Cardiac septum (tissue), 1 donor: ENCODE measurements at places on chromosomes 6 and 20. TPM values are rescaled to one million over a fixed set of nuclear protein-coding genes. Genes with fewer than 3 reads are reported as not detected.

- no peak for DNase-seq
These were observed 5.4 kb upstream of the FOXF2 start for GRCh38 chr6:1383729-1384548.

NOTCH4 gene
- total RNA-seq = 31.2 TPM

DNA sequence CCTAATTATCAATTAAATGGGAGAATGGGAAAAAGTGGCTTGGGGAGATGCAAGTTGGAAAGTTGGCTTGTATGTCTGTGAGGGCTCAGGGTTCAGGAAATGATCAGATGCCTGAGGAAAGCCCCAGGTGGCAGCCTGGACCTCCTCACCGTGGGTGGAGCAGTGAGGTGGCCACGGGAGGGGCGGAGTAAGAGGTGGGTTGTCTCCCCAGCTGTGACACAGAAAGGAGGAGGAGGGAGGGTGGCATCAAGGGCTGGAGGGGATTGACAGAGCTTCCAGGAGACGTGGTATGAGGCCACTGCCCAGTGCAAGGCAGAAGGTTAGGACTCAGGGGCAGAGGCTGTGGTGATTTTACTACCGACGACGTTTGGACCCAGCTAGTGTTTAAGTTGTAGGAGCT, 672.2 kb downstream of the PRKN start:
- DNase-seq = no peak

- DNase-seq = no peak
These were observed 62.0 kb upstream of the HFE start for GRCh38 chr6:26025047-26025893.

- DNase-seq = no peak
These were observed 249.5 kb downstream of the ZFAND3 start for GRCh38 chr6:38068854-38069590.

- DNase-seq = no peak
These were observed at the start of gene RIMS1 for GRCh38 chr6:71886184-71887005. TSS of gene RIMS1 (plus strand) at chr6:71886550. CDS start at chr6:71887024, 474 bp downstream.

DNA sequence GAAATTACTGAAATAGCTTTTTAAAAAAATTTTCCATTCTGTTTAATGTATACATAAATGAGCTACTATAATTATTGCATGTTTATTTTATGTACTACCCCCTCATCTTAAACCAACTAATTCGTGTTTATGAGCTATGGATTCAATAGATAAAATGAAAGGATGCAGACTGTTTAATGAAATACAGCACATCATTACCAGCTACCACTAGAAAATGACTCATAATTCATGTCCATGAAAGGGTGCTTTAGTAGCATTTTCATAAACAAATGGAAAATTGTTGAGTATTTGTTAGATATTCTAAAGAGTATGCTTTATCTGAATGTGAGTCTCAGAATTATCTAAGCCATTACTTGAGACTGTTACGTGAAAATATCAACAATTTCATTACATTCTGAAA, 1590.1 kb downstream of the HACE1 start:
- no peak for DNase-seq

- no peak for DNase-seq
These were observed 72.7 kb downstream of the FOXO3 start for GRCh38 chr6:108633436-108633835.

DNA sequence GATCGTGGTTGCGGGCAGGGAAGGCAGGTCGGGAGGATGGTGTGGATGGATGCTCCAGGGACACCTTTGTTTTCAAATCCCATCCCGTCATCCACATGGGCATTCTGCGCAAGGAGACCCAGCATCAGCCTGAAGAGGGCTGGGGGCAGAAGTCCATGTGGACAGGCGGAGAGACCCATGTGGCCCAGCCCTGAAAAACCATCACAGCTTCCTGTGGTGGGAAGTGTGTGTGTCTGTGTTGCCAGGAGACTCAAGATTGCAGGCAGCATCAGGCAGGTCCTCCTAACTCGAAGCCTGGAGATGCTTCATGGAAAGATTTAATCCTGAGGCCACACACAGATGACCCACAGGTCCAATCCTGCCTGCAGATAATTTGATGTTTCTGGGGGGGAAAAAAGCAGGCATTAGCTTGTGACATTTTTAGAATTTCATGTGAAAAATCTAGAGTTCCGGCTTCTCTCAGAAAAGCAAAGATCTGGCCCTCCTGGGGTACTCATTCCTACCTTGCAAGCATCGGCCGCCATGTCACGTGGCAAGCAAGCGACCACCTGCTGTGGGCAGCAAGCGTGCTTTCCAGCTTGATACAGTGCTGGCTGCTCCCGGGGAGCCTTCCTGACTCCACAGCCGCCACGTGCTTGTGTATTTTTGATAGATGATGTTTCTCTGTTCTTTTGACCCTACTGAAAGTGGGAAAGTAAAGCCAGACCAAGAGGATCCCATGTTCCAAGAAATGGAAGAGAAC, 25.8 kb downstream of the BCAS4 start:
- no peak for DNase-seq

DNA sequence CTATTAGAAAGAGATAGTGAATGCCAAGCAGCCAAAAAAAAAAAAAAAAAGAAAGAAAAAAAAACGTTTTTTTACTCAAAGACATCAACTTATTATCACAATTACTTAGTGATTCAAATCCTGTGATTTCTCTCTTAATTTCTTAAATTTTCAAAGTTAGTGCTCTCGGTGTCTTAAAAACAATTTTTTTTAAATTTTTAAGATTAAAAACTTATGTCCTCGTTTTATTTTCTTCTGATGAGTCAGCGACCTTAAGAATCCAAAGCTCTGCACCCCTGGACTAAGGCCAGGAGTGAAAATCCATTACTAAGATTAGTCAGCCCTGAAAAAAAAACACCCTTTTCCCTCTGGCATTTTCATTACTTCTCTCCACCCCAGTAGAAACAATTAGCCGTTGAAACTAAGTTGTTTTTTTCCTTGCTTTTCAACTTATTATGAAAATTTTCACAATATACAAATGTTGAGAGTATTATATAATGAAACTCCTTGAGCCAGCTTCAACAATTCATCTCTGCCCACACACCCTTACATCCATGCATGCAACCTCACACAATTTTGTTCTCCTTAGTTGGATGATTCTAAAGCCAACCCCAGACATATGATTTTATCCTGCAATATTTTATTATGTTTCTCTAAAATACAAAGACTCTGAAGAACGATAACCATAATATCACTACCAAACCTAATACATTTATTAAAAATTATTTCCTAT, 85.6 kb upstream of the CARMIL1 start:
- DNase-seq = no peak

DNA sequence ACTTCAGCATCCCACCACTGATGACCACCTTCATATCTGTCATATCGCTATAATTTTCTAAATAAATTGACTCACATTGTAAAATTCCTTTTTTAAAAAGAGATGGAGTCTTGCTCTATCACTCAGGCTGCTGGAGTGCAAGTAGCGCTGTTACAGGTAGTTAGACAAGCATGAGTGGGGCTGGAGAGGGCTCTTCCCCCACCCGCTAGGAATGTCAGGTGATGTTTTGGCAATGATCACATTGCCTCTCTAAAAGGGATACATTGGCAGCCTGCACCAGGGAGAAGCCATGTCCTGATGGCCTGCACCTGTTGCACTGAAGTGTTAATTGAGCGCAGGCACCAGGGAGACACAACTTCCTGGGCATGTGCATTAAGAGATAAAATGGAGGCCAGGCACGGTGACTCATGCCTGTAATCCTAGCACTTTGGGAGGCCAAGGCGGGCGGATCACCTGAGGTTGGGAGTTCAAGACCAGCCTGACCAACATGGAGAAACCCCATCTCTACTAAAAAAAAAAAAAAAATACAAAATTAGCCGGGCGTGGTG, 16.9 kb upstream of the SLC22A16 start:
- DNase-seq = no peak

DNA sequence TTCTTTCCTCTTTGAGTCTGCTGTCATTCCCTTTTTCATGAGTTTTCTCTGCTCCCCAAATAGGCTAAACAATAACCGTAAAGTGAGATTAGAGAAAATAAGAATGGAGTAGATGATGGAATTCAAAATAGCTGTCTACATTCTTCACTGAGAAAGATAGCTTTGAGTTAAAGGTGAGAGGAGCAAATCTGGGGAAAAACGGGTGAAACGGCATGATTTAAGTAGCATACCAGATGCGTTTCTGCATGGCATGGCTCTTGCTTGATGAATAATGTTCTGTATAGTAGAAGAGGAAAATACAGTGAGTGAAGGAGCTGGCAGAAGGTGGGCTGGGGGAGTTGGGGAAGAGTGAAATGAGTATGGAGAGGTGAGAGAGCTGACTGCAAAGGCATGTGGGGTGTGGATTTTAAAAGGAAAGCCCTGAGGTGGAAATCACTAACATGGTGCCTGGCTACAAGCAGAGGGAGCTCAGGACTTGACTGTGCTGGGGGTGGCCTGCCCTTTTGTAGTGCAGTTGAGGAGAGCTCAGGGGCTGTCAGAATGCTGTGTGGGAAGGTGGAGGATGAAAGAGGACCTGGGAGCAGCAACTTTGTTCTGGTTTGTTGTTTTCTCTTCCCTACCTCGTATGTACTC, 8.8 kb downstream of the BICRAL start:
- DNase-seq = no peak

OPN5 gene
- total RNA-seq = not detected

GRCh38 chr6:43645613-43645964, 753 bp downstream of the RSPH9 start:
- DNase-seq = no peak

DNA sequence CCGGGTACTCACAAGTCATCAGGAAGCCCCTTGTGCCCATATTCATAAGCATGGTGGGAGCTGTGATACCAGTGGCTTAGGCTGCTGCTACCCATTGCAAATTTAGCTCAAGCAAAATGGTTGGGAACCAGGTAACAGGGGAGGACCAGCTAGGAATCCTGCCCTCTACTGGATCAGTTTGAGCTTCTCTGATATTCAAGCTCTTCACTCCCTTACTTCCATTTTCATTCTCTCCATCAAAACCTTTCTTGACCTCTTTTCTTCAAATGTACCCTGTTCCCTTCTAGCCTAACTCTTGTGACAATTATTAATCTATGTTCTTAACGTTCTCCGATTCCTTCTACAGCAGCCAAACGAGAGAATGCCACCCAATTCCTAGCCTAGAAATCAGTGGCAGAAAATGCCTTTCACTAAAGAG, 9.7 kb downstream of the NOL7 start:
- DNase-seq = no peak

- DNase-seq = no peak
These were observed 216.3 kb downstream of the ADGRG6 start for GRCh38 chr6:142518126-142518525.

RNGTT gene
- 7.9 TPM for total RNA-seq

GMDS gene
- 6.3 TPM for total RNA-seq

GRCh38 chr6:88964509-88964908, 1.1 kb upstream of the RNGTT start:
- DNase-seq = no peak

GRCh38 chr6:53723331-53723730, 57.8 kb upstream of the KLHL31 start:
- DNase-seq = no peak
